Omental fat pad (tissue), 4 donors: ENCODE measurements at places on chromosomes 6 and 20.

GRCh38 chr6:150323205-150323604 lies 45.6 kb upstream of the IYD start:
- DNase-seq: no peak

- DNase-seq: no peak
These were observed 9.6 kb upstream of the MLN start for GRCh38 chr6:33813246-33813904.

- no peak for DNase-seq
These were observed 43.4 kb upstream of the PIM1 start for GRCh38 chr6:37126493-37126958.

- DNase-seq: no peak
These were observed 39.9 kb downstream of the TBC1D7 start for GRCh38 chr6:13288481-13288880.

GRCh38 chr6:15522856-15523529 lies 139.8 kb downstream of the DTNBP1 start:
- no peak for DNase-seq
